Activated naive CD4-positive, alpha-beta T cell (primary cell): ENCODE measurements at places on chromosomes 16 and 17.
A peak's percentile ranks its signal among the peaks of the same experiment; 100 is the strongest.

GRCh38 chr17:28475151-28475900, 1.9 kb downstream of the SLC13A2 start:
- no peak for DNase-seq

DNA sequence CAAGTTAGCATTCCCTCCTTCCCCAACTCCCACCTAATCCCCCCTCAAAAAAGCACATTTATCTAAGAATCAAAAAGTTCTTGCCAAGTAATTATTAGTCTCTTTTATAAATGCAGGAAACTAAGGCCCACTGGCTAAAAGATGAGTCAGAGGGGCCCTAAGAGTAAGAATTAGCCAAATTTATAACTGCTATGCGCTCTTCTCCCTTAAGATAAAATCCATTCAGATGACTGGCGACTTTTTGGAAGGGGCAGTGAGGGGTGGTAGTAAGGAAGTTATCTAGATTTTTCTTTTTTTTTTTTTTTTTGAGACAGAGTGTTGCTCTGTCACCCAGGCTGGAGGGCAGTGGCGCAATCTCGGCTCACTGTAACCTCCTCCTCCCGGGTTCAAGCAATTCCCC, 17.1 kb downstream of the ZNF652 start:
- DNase-seq: no peak

GRCh38 chr17:72474719-72475477, 354.1 kb downstream of the SOX9 start:
- DNase-seq: no peak

- no peak for DNase-seq
These were observed 137.6 kb downstream of the RBFOX3 start for GRCh38 chr17:79473111-79473875.

DNA sequence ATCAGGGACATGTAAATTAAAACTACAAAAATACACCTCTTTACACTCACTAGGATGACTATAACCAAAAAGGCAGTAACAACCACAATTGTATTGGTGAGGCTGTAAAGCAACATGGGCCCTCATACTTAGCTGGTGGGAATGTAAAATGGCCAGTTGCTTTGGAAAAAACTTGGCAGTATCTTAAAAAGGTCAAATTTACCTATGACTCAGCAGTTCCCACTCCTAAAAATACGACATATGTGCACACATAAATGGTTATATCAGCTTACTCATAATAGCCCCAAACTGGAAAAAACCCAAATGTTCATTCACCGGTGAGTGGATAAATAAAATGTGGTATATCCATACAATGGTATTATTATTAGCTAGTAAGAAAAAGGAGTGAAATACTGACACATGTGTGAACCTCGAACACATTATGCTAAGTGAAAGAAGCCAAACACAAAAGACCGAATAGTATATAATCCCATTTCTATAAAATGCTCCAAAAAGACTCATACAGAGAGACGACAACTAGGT, 391.4 kb downstream of the NPIPA8 start:
- DNase-seq: no peak

DNA sequence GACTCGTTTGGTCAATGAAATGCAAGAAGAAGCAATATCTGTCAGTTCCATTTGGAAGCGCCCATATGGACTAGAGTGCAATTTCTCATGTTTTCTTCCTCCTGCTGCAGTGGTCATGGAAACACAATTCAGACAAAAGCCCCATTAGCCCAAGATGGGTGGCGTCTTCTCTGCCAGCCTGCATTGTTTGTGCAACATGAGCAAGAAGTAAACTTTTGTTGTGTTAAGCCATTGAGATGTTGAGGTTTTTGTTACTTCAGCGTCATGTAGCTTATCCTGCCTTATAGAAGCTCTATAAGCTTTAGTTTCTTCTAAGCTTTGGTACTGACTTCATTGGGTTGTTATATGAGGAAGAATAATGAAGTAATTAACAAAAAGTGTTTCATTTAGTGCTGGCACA, 137.4 kb downstream of the NPIPB5 start:
- no peak for DNase-seq

GRCh38 chr17:75004371-75004770, 8.1 kb upstream of the MRPL58 start:
- DNase-seq: no peak

- no peak for DNase-seq
These were observed 28.4 kb downstream of the TMEM204 start for GRCh38 chr16:1561836-1562235.

DNA sequence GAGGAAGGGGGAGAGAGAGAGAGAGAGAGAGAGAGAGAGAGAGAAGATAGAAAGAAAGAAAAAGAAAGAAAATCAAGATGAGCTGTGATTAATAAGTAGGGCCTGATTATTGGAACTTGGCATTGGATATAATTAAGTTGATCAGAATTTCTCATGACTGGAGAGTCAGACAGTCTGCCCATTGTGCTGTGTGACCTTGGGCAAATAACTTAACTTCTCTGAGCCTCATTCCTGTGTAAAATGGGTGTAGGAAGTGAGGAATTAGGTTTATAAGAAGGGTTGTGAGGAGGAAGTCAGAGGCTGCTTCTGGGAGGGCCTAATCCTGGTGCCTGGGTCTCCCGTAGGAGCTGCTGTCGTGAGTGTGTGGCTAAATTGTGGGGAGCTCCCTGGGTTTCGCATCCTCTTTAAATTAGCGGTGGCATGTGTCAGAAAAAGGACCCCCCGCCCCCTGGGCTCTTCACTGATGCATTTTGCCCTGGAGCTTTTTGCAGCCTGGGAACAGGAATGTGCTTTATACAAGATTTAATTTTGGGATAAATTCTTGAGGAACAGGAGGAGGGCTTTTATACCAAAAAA, 76.0 kb downstream of the CMIP start:
- no peak for DNase-seq

GRCh38 chr17:18319604-18320256, 4.6 kb downstream of the SMCR8 start:
- no peak for DNase-seq

DNA sequence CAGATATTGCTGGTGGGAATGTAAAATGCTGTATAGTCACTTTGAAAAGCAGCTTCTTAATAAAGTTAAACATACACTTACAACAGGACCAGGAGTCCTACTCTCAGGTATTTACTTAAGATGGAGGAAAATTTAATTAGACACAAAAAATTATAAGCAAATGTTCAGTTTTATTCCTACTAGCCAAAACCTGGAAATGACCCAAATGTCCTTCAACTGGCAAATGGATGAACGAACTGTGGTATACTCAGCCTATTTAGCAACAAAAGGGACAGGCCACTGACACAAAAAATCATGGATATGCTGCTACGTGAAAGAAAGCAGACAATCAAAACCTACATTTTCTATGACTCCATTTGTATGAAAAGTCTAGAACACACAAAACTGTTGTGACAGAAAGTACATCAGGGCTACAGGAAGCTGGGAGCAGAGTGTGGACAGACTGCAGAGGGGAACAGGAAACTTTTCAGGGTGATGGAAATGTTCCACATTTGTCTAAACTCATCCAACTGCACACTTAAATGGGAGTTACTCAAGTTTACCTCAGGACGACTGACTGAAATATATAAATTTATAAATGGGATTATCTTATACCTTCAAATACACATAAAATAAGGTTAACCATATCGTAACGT, 49.3 kb upstream of the MNT start:
- no peak for DNase-seq

DNA sequence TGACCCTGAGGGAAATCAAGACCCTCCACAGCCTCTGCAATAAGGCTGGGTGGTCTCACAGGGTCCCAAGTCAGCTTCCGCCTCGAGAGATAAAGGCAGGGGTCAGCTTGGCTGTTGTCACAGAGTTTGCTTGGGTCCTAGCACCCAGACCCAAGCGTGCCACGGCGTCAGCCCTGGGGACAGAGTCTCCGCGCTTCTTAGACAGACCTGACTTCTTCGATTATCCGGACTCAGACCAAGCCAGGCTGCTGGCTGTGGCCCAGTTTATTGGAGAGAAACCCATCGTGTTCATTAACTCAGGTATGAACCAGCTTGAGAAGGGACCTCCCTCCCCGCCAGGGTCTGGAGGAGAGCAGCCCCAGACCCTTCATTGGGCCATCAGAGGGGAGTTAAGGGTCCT, 588 bp downstream of the C16orf92 start:
- no peak for DNase-seq

DNA sequence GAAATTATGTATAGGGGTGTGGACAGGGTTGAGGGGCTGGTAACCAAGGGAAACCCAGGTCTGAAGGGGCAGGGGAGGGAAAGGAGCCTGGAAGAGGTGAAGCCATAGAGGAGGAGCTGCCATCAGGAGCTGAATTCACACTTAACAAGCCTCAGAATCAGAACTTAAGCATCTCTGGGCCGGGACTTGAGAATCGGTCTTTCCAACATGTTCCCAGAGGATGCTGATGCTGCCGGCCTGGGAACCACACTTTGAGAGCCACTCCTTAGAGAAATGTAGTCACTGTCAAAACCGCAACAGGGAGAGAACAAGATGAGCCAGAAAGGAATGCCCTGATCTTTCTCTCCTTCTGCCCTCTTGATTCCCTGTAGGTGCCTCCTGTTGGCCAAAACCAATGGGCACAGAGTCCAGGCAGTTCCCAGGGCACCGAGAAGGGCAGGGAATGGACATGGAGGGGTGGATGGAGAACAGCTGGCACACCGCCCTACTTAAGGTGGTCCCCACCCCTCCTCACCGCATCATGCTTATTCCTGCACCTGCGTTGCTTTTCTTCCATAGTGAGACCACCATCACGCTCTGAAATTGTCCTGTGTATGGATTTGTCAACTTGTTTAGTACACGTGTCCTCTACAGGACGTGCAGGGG, 88.5 kb downstream of the GSG1L start:
- DNase-seq: no peak

DNA sequence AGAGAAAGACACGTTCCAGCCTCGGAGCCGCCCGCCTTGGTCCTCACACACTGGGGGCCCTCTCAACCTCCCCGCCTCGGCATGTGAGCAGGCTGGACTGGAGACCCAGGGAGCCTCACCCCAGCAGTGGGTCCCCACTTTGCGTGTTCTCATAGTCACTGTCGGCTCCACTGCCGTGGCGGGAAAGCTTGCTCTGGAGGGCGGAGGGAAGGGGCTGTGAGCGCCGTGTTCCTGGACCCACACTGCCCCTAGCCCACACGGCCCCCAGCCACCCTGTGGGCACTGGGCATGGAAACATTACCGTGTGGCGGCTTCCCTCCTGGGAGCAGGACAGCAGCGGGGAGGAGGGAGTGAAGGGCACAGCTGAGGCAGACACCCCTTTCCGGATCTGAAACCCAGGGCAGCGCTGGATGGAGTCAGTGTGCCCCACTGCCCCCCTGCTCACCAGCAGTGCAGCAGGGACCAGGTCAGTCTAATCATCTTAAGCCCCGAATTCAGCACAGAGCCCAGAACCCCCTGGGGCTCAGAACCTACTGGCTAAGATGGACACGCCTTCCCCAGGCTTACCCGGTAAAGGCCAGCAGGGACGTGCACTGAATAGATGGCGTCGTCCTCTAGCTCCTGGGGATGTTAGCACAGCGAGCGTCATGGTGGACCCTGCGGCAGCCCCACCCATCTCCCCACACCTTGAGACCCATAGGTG, 7.2 kb downstream of the TP53I13 start:
- DNase-seq: no peak

- no peak for DNase-seq
These were observed 25.3 kb upstream of the KSR1 start for GRCh38 chr17:27430882-27431491.

- DNase-seq: no peak
These were observed 3.9 kb upstream of the GNG13 start for GRCh38 chr16:804193-805048.

- peak; percentile 92 for DNase-seq
These were observed 34.3 kb downstream of the STAT5A start for GRCh38 chr17:42322382-42323267.

DNA sequence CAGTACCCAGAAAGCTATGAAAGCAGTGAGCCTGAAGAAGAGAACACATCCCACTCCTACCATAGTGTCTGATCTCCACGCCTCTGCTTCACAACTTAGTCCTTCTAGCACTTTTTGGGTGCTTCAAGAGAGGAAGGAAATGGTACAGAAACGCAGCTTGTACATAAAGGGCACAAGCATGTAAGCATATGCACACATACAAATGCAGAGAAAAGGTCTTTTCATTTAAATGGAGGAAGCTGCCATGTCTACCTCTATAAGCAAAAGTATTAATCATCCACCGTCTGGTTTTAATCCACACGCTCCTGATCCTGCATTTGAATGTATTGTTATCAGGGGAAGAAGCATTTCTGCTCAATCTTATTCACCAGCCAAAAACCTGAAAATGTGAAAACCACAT, 100.7 kb downstream of the HIC1 start:
- no peak for DNase-seq

DNA sequence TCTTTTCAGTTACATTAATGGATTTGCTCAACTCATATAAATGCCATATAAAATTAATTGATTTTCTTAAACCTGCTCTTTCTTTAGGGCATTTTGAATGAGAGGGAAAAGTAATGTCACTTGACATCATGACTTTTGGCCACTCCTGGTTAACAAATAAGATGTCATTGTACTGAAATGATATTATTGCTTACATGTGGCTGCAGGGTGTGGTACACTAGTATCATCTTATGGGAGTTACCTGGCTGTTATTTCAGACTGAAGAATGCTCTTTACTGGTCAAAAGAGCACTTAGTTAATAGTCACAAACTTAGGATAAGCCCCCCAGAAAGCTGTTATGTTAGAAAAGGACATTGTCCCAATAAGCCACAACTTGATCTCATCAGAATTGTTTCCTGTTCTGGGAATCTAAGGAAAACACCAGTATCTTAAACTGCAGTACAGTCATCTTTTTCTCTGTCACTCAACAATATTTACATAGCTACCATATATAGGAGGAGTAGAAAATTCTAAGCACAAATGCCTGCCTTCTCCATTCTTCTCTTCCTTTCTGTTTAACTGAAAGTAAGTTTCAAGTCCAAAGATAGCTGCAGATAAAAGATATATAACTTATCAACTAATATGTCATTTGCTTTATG, 53.9 kb upstream of the MRC2 start:
- DNase-seq: no peak

DNA sequence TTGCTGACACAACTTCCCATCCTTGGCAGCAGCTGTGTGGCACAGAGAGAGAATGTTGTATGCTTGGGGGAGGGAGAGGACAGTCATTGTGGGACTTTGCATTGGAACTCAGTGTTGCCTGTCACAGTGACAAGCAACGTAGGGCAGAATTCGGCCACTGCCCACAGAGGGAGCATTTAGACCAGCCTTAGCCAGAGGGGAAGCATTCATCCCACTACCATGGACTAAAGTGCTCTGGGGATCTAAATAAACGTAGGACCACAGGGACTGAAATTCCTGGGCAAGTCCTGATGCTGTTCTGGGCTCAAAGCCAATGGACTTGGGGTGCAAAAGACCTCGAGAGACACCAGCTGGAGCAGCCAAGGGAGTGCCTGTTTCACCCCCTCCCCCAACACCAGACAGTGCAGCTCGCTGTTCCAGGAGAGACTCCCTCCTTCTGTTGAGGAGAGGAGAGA, 44.9 kb downstream of the ABCA8 start:
- no peak for DNase-seq

DNA sequence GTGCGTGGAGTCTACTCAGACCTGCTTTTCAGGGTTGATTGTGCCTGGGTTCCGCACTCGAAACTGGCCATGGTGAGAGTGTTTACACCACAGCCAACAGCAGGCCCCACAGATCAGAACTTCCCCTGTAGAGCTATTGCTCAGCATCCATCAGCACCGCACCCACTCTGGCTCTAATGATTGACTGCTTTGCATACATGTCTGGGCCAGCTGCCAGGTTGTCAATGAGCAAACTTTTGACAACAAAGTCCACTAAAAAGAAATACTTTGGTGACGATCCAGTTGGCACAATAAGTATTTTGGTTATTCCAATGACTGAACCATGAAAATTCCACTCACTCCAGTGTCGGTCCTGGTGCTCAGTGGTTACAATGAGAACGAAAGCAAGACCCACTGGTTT, 190.7 kb downstream of the FOXL1 start:
- DNase-seq: no peak

- DNase-seq: no peak
These were observed 19.0 kb downstream of the C17orf100 start for GRCh38 chr17:6670571-6670970.
